Choroid plexus epithelial cell (primary cell): ENCODE measurements at places on chromosomes 1 and 21.

DNA sequence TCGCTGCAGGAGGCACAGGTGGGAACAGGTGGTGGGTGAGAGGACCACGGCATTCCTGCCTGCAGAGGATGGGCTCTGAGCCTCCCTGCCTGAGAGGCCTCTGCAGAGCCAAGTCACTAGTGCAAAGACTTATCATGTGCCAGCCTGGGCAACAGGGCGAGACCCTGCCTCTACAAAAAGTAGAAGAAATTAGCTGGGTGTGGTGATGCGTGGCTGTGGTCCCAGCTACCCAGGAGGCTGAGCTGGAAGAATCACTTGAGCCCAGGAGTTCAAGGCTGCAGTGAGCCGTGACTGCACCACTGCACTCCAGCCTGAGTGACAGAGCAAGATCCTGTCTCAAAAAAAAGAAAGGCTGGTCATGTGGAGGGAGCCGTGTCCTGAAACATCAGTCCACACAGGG is 46.4 kb downstream of the PKNOX1 start:
- DNase-seq = no peak

- DNase-seq = no peak
Observed at GRCh38 chr1:219621047-219621786, 8.3 kb upstream of the ZC3H11B start.

GRCh38 chr1:6086358-6086757 is 40.7 kb downstream of the KCNAB2 start:
- DNase-seq = no peak

- DNase-seq = no peak
Observed at GRCh38 chr1:156868341-156868740, 7.7 kb downstream of the NTRK1 start.

- DNase-seq = no peak
Observed at GRCh38 chr1:44300852-44301251, 54.2 kb downstream of the ERI3 start.

DNA sequence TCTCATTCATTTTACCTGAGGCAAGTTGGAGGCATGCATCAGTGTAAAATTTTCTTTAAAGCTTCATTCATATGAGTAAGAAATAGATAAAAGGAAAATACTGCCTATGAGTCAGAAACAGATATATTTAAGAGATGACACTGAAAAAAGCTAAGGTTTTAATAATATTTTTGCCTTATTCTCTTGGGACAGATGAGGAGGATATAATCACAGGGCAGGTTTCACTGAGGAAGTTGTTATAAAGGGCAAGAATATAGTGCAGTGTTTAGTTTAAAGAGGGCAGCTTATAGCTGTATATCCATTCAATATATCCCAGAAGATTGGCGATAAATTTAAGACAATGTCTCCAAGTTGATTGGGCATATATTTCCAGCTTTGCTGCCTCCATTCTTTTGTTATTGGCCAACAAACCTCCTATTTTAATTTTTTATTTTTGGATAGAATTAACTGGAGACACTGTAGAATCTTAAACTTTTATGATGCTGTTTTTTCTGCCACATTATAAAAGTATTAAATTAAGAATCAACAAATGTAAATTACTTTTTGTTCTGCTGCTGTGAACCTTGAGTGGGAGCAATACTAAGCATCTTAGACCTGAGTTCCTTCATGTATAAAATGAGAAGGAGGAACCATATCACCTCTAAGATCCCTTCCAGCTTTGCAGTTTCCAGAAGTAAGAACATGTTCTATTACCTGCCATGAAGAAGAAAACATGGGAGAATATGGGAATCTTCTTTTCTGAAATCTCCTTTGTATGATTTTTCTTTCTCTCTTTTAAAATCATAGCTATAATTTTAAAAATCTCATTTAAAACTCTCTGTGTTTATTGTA is 171.6 kb downstream of the S1PR1 start:
- no peak for DNase-seq

DNA sequence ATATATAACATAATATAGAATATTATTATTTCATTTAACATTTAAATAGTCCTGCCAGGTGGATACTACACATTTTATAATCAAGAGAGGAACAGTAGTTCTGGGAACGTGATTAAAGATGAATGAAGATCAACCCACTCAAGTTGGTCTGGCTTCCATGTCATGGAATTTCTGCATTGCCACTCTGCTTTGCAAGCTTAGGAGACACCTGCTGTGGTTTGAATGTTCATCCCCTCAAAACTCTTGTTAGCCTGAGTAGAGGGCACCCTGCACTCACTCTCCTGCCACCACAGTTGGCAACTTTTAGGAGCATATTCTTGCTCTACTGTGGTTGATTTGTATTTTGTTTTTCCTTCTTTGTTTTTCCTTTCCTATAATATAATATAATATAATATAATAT is 153.2 kb downstream of the GLUL start:
- no peak for DNase-seq

- DNase-seq = no peak
Observed at GRCh38 chr1:145926686-145927062, 610 bp downstream of the RBM8A start.

DNA sequence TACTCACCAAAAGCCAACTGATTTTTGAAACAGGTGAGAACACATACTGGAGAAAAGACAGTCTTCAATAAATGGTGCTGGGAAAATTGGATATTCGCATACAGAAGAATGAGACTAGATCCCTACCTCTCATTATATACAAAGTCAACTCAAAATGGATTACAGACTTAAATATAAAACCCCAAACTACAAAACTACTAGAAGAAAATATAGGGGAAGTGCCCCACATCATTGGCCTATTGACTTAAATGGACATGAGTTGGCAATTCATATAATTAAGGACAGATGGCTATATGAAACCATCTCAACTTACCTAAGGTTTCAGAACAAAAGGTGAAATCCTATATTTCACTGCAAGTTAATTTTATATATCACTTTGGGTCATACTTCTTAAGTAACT is 60.1 kb downstream of the C4BPA start:
- DNase-seq = no peak

GRCh38 chr1:180964056-180964455 is 51.4 kb downstream of the KIAA1614 start:
- DNase-seq = no peak

DNA sequence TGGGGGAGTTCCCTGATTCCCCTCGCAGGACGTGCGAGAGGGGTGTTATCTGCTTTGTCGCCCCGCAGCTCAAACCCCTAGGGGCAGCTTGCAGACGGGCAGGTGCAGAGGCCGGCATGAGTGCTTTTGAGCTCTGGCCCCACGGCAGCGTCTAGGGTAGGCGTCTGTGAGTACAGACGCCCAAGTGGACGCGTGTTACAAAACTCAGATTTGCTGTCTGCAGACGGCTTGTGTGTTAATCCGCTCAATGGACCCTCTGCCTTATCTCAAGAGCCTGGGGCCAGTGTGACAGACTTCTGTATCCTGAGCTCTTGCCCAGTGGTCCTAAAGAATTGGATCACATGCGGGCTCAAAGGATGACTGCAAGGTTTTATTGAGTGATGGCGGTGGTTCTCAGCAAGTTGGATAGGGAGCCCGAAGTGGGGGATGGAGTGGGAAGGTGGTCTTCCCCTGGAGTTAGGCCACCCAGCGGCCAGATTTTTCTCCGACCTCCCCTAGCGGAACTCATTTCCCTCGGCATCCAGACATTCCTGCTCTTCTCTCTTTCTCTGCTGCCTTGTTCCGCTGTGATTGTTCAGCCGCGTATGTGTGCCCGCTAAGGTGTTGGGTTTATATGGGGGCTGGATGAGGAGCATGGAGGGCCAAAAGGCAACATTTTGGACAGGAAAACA is 9.4 kb downstream of the CFHR4 start:
- DNase-seq = peak; percentile 4

DNA sequence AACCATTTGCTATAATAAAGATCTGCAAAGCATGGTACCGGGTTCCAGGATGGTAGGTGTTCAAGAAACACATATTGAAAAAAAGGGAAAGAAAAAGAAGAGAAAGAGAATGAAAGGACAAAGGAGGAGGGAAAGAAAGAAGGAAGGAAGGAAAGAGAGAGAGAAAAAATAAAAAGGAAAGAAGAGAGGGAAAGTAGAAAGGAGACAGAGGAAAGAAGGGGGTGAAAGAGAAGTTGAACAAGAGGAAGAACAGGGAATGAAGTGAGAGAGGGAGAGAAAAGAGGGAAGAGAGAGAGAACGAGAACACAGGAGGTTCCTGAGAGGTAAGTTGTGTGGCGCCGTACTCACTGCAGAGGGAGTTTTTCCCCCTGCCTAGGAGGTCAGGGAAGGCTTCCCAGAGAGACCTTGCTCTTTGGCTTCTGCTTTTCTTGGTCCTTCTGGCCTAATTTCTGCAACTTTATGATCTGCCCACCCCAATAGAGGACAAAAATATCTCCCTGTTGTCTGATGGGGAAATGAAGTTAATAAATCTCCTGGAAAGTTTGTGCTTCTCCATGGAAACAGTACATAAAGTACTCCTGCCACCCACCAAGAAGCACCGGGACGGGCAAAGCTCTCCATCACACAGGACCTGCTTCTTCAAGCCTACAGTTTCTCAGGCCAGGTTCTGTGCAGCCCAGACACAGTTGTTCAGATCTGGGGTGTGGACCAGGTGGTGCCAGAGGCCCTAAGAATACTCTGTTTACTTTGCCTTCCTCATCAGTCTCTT is 124.8 kb downstream of the ROR1 start:
- no peak for DNase-seq

DNA sequence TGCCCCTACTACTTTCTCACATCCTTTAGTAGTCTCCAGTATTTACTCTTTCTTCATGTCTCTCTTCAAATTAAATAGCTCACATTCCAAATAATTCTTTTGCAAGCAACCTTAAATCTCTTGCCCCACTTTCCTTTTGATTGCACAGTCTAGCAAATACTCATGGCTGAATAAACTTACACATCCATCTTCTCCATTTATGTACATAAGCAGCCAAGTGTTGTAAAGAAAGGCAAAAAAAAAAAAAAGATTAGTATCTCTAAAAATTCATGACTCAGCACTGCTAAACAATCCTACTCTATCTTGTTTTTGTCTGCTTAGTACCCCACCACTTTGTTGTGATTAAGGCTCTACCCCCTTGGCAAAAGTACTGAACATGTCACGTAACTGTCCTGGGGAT is 42.6 kb downstream of the F13B start:
- no peak for DNase-seq

DNA sequence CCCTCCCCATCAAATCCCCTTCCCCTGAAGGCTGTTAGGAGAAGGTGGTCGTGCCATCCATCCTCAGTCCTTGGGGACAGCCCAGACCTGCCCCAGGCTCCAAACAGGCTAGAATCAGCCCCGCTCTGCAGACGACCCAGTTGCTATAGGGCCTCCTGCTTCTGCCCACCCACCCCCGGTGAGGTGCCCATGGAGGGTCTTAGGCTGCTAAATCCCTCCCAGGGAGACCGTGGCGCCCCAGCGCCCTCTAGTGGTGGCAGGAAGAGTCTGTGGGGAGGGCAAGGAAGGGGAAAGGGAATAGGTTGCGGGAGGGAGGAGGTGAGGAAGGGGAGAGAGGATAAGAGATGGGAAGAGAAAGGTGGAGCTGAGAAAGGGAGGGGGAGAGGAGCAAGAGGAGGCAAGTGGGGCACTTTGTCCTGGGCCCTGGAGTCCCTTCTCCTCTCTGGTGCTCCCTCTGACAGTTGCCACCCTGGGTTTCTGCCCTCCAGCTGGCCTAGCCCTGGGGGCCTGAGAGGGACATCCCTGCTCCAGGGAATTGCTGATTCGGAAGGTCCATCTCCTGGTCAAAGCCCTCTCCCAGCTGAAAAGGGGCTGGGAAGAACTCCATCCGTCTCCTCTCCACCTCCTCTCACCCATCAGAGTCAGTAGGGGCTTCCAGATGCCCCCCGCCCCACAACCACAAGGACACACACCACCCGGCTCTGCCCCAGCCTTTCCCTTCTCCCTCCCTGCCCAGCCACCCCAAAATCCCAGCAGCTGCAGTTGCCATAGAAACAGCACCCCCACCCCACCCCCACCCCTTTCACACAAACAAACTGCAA is 55.4 kb downstream of the CAMK2N1 start:
- peak; percentile 39 for DNase-seq

DNA sequence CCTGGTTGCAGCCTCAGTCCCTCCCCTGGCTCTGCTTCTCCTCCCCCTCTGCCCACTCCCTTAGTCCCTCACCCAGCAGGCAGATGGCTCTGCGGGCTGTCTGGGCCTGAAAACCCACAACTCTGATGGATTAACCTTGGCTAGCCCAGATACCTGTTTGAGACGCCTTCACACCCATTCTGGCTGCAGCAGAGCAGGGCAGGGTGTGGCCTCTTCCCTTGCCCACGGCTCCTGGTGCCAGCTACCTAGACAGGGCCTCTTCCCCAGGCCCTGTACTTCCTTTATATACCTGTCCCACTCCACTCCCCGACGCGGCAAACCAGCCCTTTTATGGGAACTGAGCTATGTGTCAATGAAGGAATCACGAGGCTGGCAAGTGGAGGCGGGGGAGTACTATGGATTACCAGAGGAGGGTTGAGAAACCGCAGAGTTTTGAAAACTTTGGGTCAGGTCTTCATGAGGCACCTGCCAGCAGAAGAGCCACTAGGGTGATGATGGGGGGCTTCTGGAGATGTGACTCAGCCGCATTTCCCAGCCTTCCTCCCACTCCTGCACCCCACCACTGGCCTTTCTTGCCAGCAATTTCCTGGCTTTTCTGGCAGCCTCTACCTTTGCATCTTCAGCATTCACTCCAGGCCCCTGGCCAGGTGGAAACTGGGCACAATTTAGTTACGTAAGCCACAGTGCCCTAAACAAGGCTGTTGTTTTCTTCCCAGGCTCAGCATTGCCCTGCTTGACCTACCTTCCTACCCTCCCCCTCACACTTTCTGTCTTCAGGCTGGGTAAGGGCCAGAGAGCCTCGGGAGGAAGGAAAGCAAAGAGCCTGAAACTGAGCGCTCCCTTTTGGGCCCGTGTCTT is at the start of gene CHI3L1:
CHI3L1 (minus strand) TSS at position 259 of the 858 bp plus-strand sequence; CDS start at position 178, 81 bp downstream.
- no peak for DNase-seq

DNA sequence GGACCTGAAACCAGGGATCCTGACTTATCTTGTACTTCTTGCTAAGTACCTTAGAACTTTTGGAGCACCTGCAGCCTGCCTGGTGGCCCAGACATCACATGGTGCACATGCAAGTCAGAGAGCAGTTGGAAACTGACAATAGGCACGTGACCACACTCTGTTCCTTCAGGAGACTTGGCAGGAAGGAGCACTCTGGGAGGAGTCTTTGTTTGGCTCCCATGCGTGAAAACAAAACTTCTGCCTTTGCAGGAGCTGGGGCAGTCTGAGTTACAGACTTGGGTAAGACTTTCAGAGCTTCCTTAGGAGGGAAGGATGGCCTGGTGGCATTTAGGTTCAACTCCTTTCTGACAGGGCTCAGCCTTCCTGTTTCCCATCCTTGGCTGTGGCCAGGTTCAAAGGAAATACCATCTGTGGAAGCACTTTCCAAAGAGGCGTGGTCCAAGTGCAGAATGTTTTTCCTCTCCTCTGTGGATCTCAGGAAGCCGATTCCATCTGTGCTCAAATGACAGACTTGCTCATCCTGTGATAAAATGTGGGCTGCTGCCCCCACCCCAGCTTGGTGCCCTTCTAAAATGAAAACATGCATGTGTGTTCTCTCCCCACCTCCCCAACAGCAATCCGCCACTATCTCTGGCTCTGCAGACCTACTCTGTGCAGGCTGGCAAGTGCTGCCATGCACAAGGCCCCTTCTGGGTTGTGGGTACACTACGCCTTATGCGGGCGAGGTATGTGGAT is 14.1 kb upstream of the ZNF436 start:
- DNase-seq = peak; percentile 17

GRCh38 chr1:21046132-21046531 is 130.6 kb downstream of the EIF4G3 start:
- no peak for DNase-seq

- no peak for DNase-seq
Observed at GRCh38 chr1:29344336-29344735, 108.0 kb downstream of the PTPRU start.
